HuH-7 (cell line): ENCODE measurements at places on chromosomes 3 and 15.
A peak's percentile ranks its signal among the peaks of the same experiment; 100 is the strongest.

DNA sequence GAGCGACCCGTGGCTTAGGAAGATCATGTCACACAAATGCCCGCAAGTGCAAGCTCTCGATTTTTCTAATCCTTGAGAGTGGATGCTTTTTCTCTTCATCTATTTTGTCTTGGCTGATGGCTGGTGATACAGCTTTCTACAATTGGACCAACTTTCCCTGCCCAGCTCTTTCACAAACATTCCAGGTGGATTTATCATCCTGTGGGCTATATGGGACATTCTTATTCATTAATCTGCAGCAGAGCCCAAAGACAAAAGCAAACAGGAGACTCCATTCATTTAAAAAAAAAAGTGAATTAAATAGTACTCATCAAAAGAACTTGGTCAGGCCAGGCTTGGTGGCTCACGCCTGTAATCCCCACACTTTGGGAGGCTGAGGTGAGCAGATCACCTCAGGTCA, 14.2 kb upstream of the TSEN2 start:
- DNase-seq: no peak

GRCh38 chr3:149273096-149273751, 51.6 kb upstream of the CP start:
- peak; percentile 32 for DNase-seq

DNA sequence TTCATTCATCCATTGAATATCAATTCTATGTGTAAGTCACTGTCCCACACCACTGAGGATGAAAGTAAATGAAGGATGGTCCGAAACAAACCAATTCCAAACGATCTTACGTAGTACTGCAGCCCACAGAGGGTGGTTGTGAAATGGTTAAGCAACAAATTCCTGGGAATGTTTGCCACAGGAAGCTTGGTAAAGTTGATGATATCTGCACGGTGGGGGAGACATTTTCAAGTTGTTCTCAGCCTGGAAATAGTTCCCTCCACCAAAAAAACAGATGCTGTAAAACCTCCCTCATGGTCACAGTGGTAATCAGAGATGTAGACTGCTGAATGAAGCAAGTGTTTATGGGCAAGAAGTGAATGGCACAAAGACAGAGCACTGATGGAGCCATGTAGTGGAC, 35.9 kb upstream of the BNC1 start:
- DNase-seq: no peak

DNA sequence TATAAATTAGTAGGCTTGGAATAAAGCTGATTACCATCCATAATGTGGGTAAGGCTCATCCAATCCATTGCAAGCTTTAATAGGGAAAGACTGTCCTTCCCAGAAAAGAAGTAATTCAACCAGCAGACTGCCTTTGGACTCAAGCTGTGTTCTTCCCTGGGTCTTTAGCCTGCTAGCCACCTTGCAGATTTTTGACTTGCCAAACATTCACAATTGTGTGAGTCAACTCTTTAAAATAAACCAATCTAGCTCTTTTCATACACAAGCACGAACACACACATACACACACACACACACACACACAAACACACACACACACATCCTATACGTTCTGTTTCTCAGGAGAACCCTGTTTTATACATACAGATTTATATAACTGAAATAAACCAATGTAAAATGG, 248.1 kb downstream of the NAALADL2 start:
- DNase-seq: no peak

GRCh38 chr3:117586161-117586560, 876.6 kb downstream of the TUSC7 start:
- no peak for DNase-seq
